ENCODE measurements at places on chromosomes 6 and 20. TPM values are rescaled to one million over a fixed set of nuclear protein-coding genes. Genes with fewer than 3 reads are reported as not detected.

The PRR18 gene
- total RNA-seq = not detected

- DNase-seq = no peak
- H3K4me3 ChIP-seq = no peak overlapping the region
- H3K36me3 ChIP-seq = no peaks in the 10 kb centered on the region
- H3K27me3 ChIP-seq = no peaks in the 10 kb centered on the region
- no peak overlapping the region for H3K27ac ChIP-seq
Measured at GRCh38 chr6:25405442-25405841, 126.3 kb downstream of the CARMIL1 start.

- no peaks in the 10 kb centered on the region for H3K27me3 ChIP-seq
- DNase-seq = no peak
- no peak overlapping the region for H3K4me3 ChIP-seq
Measured at GRCh38 chr20:32571566-32571965, 13.6 kb downstream of the NOL4L start.

DNA sequence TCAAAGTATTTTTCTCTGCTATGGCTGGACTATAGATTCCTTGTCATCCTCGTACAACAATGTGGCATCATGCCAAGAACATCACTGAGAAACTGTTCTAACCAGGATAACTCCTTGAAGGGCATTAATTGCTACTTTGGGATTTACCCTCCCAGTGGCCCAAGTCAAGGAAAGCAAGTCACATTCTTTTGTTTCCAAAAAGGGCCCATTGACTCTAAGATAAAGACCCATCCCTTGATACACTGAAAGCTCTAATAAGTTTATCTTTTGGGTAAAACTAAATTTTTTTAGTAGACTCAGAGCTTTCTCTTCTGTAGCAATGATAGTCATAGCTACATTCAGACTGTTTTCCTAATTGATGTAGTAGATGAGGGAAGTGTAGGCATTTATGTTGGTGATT, at the start of gene OR2J3:
OR2J3 (plus strand) TSS at position 301 of the 400 bp plus-strand sequence. CDS start 3,833 bp downstream, outside the sequence.
- no peak within 1 kb of the TSS for H3K27ac ChIP-seq
- no peaks in the 10 kb centered on the region for H3K27me3 ChIP-seq
- H3K4me1 ChIP-seq = no peaks in the 10 kb centered on the region
- no peak for DNase-seq
- no peak within 1 kb of the TSS for H3K4me3 ChIP-seq

DNA sequence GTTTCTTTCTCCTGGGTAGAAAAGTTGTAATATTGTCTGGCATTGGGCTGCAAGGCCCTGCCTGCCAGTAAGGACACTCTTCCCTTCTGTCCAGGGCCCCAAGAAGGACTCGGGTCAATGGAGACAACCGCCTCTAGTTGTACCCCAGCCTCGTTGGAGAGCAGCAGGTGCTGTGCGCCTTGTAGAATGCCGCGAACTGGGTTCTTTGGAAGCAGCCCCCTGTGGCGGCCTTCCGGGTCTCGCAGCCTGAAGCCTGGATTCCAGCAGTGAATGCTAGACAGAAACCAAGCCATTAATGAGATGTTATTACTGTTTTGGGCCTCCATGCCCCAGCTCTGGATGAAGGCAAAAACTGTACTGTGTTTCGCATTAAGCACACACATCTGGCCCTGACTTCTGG, 37.0 kb downstream of the PLCG1 start:
- H3K4me1 ChIP-seq = peaks cover 4% of the 10 kb centered on the region
- DNase-seq = peak; percentile 33
- no peaks in the 10 kb centered on the region for H3K27me3 ChIP-seq
- peak overlapping the region; percentile 94 for H3K27ac ChIP-seq
- peaks cover 4% of the 10 kb centered on the region for H3K36me3 ChIP-seq

- no peaks in the 10 kb centered on the region for H3K36me3 ChIP-seq
- H3K27me3 ChIP-seq = no peaks in the 10 kb centered on the region
- H3K4me3 ChIP-seq = no peak overlapping the region
Measured at GRCh38 chr20:59955131-59955796, 3.0 kb upstream of the CDH26 start.

- H3K36me3 ChIP-seq = no peaks in the 10 kb centered on the region
- H3K4me1 ChIP-seq = no peaks in the 10 kb centered on the region
- no peaks in the 10 kb centered on the region for H3K27me3 ChIP-seq
- H3K27ac ChIP-seq = no peak overlapping the region
Measured at GRCh38 chr20:9993137-9993536, 41.6 kb upstream of the ANKEF1 start.

DNA sequence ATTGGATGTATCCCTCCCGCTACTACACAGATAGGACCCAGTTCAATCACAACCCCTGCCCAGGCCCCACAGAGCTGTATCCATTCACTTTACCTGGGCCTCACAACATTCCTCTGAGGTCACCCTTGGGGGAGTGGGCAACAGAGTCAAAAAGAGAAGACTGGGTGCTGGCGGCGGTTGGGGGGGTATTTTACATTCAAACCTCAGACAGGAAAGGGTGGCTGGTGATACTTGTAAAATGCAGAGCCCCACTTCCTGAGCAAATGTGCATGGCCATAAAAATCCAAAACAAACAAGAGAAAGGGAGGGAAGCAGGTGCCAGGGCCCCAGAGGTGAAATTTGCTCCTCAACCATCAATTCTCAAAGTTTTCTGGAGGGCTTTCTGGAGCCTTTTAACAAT, 3.5 kb downstream of the LRFN2 start:
- no peak for DNase-seq
- peaks cover 4% of the 10 kb centered on the region for H3K4me1 ChIP-seq
- H3K4me3 ChIP-seq = no peak overlapping the region
- H3K36me3 ChIP-seq = no peaks in the 10 kb centered on the region
